DND-41 (cell line): ENCODE measurements at places on chromosomes 3 and 15.

DNA sequence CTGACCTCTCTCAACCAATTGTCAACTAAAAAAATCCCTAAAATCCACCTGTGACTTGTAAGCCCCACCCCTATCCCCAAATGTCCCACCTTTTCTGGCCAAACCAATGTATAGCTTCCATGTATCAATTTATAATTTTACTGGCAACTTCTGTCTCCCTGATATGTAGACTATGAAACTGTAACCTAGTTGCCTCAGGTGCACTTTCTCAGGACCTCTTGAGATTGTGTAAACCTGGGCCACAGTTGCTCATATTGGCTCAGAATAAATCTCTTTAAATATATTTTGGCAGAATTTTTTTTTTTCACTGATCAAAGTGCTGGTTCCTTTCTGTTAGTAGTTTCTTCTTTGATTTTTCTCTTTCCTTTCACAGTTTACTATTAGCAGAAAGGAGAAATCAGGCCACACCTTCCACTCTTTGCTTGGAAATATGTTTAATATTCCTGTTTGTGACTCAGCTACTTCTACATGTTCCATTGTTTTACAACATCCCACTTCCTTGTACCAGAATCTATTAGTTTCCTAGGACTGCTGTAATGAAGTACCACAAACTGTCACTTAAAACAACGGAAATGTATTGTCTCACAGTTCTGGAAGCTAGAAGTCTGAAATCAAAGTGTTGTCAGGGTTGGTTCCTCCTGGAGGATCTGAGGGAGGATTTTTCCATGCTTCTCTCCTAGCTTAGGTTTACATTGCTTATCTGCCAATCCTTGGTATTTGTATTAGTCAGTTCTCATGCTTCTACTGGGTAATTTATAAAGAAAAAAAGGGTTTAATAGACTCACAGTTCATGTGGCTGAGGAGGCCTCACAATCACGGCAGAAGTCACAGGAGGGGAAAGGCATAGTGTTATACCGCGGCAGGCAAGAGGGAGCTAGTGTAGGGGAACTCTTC lies 801.2 kb upstream of the ARPP21 start:
- no peak for DNase-seq
- no peaks in the 10 kb centered on the region for H3K36me3 ChIP-seq
- H3K27me3 ChIP-seq, result no peaks in the 10 kb centered on the region
- no peaks in the 10 kb centered on the region for H3K4me1 ChIP-seq

DNA sequence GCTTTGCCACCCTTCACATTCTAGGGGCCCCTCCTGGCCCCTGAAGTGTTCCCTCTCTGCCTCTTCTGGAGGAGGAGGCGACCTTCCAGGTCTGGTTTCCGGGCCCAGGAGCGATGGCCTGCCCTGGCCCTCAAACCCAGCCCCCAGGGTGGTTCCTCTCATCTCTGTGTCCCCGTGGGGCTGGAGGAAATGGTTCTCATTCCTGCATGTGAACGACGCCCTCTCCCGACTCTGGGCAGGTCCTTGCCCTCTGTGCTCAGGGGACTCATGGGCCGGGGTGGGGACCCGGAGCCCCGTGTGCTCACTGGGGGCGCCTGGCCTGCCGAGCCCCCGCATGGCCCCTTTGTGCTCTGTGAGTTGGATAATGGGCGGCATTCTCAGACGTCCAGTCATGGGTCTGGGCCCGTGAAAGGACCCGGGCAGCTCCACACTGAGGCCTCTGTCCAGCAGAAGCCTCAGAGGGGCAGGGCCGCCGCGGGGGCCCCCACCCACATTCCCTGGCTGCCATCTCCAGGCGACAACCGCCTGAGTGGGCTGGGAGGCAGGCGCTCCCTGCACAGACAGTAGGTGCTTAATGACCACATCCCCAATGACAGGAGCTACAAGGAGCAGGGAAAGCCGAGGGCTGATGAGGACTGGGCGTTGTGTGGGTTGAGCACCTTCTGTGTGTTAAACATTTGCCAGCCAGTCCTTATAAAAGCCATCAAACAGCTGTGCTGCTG lies 5.5 kb upstream of the PLXND1 start:
- DNase-seq, result no peak
- H3K27me3 ChIP-seq, result no peaks in the 10 kb centered on the region
- no peak overlapping the region for H3K4me3 ChIP-seq
- no peak overlapping the region for H3K27ac ChIP-seq
- H3K4me1 ChIP-seq, result peaks cover 22% of the 10 kb centered on the region

DNA sequence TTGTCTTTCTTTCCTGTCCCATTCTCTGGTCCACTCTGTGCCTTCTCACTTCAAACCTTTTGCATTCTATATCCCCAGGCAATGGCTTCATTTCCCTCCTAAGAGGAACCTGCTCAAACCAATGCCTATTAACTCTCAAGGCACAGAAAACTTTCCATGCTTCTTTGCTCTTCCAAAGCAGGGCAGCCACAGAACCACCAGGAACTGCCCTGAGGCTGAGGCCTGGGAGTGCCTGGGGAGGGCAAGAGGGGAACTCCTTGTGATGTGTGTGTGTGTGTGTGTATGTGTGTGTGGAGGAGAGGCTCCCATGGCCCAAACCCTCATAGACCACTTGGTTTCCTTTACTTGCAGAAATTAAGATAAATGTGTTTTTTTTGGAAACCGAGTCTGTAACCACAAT lies 14.1 kb upstream of the PGPEP1L start:
- no peak for DNase-seq
- H3K27ac ChIP-seq, result no peak overlapping the region; the same call in 1 of the 2 replicates
- H3K4me1 ChIP-seq, result peaks cover 25% of the 10 kb centered on the region
- H3K27me3 ChIP-seq, result no peaks in the 10 kb centered on the region

DNA sequence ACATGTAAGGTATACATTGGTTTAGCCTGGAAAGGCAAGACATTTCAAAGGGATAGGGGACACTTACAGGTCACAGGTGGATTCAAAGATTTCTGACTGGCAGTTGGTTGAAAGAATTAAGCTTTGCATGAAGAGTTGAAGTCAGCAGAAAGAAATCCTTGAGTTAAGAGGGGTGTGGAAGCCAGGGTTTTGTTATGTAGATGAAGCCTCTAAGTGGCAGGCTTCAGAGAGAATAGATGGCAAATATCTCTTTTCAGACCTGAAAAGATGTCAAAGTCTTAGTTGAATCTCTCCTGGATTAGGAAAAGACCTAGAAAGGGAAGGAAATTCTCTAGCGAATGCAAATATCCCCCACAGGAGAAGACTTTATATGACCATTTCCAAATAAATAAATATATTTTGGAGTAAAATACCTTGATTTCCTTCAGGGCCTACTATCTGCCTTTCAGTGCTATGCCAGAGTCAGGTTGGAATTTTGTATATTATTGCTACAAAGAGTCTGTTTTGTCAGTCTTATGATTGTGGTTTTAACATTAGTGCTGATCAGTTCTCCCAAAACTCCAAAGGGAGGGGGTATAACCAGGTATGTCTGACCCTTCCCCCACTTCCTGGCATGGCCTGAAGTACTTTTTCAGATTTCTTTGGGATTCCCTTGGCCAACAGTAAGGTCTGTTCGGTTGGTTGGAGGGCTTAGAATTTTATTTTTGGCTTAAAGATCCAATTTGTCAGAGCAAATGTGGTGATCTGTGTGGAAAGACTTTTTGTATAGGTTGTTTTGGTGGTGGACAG lies 286.4 kb downstream of the LRTM1 start:
- H3K27me3 ChIP-seq, result no peaks in the 10 kb centered on the region
- no peak overlapping the region for H3K27ac ChIP-seq
- H3K4me1 ChIP-seq, result no peaks in the 10 kb centered on the region
- H3K36me3 ChIP-seq, result no peaks in the 10 kb centered on the region
- no peak for DNase-seq

DNA sequence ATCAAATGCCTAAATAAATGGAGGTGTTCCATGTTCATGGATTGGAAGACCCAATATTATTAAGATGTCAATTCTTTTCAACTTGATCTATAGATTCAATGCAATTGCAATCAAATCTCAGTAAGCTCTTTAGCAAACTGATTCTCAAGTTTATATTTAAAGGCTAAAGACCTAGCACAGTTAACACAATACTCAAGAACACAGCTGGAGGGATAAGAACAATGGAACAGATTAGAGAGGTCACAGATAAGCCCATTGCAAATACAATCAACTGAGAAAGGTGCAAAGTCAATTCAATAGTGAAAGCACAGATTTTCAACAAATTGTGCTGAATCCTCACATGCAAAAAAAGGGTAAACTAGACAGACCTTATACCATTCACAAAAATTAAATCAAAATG lies 198.9 kb downstream of the P3H2 start:
- no peak overlapping the region for H3K4me3 ChIP-seq
- no peaks in the 10 kb centered on the region for H3K4me1 ChIP-seq
- H3K36me3 ChIP-seq, result no peaks in the 10 kb centered on the region

DNA sequence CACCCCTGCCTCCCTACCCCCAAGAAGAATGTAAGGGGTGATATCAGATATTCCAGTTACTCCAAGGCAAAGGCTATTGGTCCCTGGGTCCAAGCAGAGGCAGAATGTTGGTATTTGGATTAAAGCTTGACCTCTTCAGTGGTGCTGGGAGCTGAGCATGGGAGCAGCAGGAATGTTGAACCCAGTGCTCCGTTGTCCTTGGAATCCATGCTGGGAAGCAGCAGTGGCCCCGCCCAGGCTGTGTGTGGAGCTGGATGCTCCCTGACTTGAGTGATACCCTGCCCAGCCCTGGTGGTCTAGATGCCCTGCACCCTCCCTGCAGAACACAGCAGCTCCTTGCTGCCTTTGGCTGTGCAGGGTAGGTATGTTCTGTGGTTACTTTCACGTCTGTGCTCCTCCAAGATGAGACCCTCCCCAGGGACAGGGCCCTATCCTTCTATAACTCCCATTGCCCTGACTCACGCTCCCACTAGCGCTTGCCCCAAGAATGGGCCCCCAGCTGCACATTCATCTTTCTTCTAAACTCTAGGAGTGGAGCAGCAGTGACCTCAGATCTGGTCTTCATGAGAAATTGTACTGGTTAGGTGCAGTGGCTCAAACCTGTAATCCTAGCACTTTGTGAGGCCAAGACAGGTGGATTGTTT lies 35.1 kb downstream of the UMPS start:
- H3K4me3 ChIP-seq, result no peak overlapping the region
- DNase-seq, result no peak
- H3K27me3 ChIP-seq, result no peaks in the 10 kb centered on the region
- H3K27ac ChIP-seq, result no peak overlapping the region

- no peak for DNase-seq
- H3K4me1 ChIP-seq, result no peaks in the 10 kb centered on the region
- H3K36me3 ChIP-seq, result no peaks in the 10 kb centered on the region
- H3K27me3 ChIP-seq, result no peaks in the 10 kb centered on the region
- H3K27ac ChIP-seq, result no peak overlapping the region
Measured at GRCh38 chr3:164730815-164731360, 347.4 kb downstream of the SI start.

- no peak for DNase-seq
- H3K27me3 ChIP-seq, result no peaks in the 10 kb centered on the region
- no peak overlapping the region for H3K27ac ChIP-seq
- no peaks in the 10 kb centered on the region for H3K36me3 ChIP-seq
- H3K4me1 ChIP-seq, result no peaks in the 10 kb centered on the region
- H3K4me3 ChIP-seq, result no peak overlapping the region
Measured at GRCh38 chr15:80171787-80172186, 19.0 kb downstream of the FAH start.

DNA sequence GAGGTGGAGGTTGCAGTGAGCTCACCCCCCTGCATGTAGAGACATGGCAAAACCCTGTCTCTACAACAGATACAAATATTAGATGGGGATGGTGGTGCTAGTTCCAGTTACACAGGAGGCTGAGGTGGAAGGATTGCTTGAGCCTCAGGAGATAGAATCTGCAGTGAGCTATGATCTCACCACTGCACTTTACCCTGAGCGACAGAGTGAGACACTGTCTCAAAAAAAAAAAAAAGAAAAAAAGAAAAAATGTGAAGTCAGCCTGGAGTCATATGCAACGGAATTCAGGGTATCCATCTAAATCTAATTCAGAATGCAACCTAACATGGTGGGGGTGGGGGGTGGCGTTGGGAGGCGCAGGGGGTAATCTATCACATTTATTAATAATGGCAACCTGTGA lies 37.1 kb upstream of the NR2F2 start:
- no peak overlapping the region for H3K4me3 ChIP-seq
- no peak for DNase-seq
- no peaks in the 10 kb centered on the region for H3K36me3 ChIP-seq
- H3K4me1 ChIP-seq, result no peaks in the 10 kb centered on the region

DNA sequence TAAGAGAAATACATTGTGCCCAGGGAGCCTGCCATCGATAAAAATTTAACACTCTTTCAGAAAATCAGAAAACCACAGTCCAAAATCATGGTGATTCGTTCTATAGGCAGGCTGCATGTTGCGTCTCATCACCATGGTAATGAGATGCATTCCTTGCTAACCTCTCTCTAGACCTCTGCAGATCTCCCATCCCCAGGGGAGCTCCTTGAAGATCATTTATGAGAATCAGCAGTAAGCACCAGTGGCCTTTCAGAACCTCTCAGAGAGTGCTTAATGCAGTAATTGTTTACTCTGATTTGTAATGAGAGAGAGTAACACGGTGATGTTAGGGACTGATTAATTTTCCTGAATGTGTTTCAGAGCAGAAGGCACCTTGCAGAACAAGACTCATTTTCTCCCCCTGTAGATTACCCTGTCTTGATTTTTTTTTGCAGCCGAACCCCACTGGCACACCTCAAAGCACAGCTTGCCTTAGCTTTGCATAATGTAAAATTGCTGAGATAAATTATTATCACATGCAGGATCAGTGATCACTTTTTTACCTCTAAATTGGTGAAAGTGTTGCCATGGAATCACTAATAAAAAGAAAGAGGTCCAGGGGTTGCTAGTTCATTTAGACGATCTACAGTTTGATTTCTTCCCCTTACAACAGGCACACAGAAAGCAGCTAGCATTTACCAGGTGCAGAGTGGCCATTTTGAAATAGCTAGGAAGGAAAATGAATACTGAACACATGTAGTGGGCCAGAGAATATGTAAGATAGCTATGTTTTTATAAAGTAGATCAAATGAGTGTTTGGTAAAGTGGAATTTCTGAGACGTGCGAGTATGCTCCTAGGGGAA lies 98.9 kb upstream of the CHL1 start:
- H3K27ac ChIP-seq, result no peak overlapping the region
- no peaks in the 10 kb centered on the region for H3K36me3 ChIP-seq
- no peaks in the 10 kb centered on the region for H3K27me3 ChIP-seq
- H3K4me1 ChIP-seq, result no peaks in the 10 kb centered on the region
- H3K4me3 ChIP-seq, result no peak overlapping the region
- no peak for DNase-seq

DNA sequence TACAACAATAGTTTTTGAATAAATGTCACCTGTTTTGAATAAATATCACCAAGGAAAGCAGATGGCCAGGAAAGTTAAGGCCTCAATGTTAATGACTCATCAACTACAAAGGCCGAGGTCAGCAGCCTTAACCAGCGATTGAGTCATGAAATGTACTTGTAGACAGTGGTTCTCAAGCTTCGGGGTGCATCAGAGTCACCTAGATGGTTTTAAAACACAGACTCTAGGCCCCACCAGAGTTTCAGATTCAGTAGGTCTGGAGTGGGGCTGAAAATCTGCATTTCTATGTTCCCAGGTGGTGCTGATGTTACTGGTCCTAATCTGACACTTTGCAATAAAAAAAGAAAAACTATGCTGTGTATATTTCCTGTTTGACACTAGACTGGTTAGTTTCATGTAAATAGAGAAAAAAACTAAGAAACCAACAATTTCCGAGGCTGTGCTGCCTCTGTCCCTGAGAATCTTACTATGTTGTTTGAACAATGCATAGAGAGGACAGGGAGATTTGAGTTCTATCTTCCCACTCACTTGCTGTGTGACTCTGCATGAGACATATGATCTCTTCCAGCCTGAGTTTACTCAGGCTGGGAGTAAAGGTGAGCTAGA lies 9.8 kb downstream of the RAB27A start:
- H3K27ac ChIP-seq, result no peak overlapping the region
- peaks cover 16% of the 10 kb centered on the region for H3K4me1 ChIP-seq
- peak; percentile 11 for DNase-seq
- H3K4me3 ChIP-seq, result no peak overlapping the region
